SK-N-MC (cell line): ENCODE measurements at places on chromosomes 11 and 22.

GRCh38 chr22:26170795-26171580 lies 1.7 kb downstream of the SEZ6L start:
- DNase-seq, result no peak

DNA sequence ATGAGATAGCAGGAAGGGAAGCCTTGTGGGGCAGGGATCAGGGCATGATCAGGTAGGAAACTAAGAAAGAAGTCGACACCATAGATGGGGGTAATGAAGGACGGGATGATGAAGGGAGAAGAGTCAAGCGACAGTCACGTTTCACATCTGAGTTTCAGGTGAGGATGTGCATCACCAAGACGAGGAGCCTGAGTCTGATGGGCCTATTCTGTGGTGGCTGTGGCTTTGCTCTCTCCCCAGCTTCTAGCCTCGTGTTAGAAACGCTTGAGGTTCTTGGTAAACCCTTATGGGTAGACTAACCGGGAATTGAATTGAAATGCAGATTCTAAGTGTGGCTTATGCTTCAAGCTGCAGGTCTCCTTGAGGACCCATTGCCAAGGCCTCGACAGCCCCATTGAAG lies 45.6 kb upstream of the LMO1 start:
- no peak for DNase-seq

DNA sequence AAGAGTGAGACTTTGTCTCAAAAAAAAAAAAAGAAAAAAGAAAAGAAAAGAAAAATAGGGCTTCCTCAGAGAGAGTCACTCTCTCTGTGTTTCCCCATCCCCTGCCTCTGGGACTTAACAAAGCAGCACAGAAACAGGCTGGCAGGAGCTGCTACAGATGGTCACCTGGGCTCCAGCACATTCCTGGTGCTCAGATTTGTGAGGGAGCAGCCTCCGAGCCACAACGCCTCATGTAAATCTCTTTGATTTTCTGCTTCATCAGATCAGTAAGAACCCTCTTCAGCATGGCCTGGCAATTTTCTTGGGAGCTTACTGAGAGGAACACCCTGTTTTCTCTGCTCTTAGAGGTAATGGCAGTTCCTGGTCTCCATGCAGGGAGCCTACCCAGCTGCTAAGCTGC lies 15.2 kb upstream of the LDHA start:
- DNase-seq, result no peak

DNA sequence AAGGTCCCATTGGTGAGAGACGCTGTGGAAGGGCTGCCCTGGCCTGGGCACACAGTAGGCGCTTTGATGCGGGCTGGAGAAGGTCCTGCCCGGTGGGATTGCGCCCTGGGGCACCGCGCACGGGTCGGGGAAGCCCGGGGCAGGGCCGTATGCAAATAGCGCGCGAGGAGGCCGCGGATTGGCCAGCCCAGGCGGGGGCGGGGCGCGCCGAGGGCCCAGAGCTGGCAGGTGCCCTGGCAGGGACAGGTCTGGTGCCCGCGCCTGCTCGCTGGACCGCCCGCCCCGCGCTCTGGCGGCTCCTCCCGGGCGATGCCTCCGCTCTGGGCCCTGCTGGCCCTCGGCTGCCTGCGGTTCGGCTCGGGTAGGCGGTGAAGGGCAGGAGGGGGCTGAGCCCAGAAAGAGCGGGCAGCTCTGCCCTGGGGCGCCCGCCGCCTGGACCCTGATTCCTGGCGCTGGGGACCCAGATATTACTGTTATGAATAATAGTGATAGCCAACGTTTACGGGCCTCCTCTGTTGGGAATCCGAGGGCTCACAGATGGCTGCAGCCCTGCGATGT lies at the start of gene UPK3A:
UPK3A (plus strand) TSS at position 245 of the 558 bp plus-strand sequence; CDS start at position 310, 65 bp downstream.
- DNase-seq, result no peak

- DNase-seq, result no peak
Measured at GRCh38 chr11:100929377-100929776, 200.2 kb downstream of the PGR start.

- DNase-seq, result no peak
Measured at GRCh38 chr11:88579466-88579865, 241.9 kb upstream of the CTSC start.

DNA sequence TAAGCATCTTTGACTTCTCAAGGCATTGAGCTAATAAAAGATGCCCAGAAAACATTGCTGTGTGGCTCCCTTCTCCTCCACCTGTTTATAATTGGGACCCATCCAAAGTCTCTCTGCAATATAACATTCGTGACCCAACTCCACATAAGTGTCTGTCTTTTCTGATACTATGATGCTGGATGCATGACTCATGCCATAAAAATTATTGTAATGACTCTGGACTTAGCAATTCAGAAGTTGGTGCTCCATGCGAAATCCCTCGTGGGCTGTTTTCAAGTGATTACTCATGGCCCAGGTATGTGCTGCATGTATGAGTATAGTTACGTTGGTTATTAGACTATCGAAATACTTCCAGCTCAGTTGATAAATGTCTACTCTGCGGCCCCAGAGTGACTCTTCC lies 11.7 kb downstream of the FJX1 start:
- no peak for DNase-seq

DNA sequence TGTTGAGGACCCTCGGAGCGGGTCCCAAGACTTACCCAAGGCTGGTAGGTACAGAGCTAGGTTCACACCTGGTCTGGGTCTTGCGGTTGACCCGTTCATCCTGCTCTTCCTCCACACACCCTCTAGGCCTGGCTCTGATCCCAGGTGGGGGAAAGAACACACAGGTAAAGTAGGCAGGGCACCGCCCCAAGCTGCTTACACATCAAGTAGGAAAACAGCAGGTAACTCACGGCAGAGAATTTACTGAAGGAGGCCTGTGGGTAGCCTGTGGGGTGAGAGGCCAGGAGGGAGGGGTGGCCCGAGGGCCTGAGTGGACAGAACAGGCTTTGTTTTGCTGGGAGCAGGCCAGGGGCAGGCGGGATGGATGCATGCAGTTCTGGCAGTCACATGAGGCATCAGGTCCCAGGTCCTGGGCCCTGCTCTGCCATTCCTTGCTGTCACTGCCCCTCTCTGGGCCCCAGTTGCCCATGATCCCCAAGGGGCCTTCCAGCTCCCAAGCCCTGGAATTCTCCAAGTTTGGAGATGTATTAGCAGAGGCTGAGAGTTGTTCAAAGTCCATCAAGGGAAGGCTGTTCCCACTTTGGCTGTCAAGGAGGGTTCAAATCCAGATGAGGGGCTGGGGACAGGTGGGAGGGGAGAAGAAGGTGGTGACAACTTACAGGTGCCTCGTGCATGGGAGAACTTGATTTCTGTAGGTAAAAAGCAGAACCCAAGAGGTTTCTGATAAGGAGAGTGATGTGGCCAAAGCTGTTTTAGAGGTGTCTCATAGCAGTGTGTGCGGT lies 5.7 kb downstream of the TSKU start:
- no peak for DNase-seq

DNA sequence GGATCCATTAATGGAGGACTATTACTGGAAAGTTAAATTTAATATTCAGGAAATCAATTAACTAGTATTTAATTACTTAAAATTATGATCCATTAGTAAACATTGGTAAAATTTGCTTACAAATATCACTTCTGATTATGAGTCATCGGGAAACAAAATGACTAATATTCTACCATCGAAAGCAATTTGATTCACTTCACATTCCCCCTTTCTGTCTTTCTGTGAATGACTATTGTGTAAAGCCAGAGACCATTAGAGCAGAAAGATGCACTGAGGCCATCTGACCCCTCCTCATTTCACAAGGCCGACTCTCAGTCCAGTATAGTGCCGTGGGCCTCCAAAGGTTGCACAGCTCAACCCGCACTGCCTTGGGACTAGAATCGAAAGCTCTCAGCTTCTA lies 619.0 kb downstream of the OPCML start:
- no peak for DNase-seq

DNA sequence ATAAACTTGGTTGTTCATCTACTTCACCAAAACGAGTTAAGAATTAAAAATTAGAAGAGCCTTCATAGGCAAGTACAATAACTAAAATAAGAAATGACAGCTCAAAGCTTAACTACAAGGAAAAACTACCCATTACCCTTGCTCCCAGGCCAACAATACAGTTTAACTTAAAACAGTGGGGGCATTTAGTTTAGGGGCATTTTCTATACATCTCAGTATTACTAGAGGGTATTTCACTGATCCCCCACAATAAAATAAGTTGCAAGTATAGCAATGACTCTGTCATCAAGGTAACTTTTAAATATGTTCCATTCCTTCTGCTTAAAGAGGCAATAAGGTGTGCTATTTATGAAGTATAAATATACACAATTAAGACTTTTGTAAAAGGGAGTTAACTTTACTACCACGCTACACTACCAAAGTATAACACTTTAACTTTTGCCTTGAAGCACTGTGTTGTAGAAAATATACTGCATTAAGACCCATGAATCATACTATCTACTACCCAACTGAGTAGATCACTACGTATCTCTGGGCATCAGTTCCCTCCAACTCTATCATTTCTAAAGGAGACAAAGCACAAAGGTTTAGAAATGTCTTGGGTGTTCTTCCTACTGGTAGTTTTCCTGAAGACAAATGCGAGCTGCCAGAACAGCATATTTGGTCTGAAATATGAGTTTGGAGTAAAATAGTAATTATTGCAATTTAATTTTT lies 29.8 kb downstream of the CHORDC1 start:
- no peak for DNase-seq

GRCh38 chr11:109304159-109304558 lies 117.8 kb upstream of the C11orf87 start:
- no peak for DNase-seq

GRCh38 chr22:19669570-19669969 lies 44.7 kb upstream of the SEPTIN5 start:
- DNase-seq, result no peak

GRCh38 chr11:2666828-2667570 lies 32.8 kb downstream of the KCNQ1OT1 start:
- no peak for DNase-seq

GRCh38 chr11:71093783-71094182 lies 158.6 kb downstream of the SHANK2 start:
- no peak for DNase-seq

GRCh38 chr22:24043958-24044357 lies 32.9 kb downstream of the CABIN1 start:
- DNase-seq, result no peak

- DNase-seq, result no peak
Measured at GRCh38 chr11:123409456-123410217, 20.4 kb upstream of the GRAMD1B start.

GRCh38 chr11:93712678-93713077 lies 28.6 kb downstream of the TAF1D start:
- no peak for DNase-seq

DNA sequence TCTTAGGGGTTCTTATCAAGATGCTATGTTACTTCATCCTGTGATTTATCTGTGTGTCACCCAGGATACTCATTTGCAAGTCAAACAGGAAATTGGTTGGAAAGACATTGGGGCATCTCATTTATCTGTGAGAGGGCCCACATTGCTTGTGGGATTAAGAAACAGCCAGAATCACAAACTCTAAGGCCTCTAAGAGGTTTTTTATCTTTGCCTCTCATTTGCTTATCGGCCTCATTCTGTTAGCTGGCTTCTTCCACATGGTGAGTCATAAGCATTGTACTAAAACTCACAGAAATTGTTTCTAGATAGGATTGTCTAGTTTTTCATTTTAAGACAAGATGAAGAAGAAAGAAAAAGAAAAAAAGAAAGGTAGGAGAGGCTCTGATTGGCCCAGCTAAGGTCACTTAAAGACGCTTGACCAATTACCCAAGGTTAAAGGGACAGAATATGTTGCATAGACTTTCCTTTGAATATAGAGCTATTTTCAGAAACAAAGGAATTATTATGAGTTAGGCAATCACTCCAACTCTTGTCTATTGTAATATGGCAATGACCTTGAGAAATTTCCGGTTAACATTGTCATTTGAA lies 121.9 kb downstream of the ARHGAP42 start:
- peak; percentile 78 for DNase-seq

- DNase-seq, result peak; percentile 66
Measured at GRCh38 chr22:26360169-26360885, 68.7 kb upstream of the ASPHD2 start.

DNA sequence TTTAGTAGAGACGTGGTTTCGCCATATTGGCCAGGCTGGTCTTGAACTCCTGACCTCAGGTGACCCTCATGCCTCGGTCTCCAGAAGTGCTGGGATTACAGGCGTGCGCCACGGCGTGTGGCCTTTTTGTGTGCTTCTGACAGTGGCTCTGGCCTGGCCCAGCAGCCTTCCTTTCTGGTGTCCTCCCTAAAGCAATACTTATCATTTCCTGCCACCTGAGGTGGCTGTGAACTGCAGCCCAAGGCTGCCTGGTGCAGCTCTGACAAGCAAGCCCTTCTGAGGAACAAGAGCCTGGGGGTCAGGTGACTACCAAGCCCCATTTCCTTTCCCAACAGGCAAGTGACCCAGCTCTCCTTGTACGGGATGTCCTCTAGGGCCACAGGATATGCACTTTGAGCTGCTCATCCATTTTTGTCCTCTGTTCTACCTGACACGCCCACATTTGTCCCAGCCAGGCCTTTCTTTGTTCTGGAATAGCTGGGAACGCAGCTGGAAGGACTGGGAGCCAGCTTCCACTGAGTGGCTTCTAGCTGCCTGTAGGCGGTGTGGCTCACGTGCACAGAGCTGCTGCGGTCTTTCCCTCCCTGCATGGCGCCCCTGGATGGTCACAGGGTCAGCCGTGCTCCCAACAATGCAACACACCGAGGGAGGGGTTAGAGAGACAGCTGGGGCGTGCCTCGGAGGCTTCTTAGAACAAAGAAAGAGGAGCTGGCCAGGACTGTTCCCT lies 12.3 kb upstream of the BID start:
- DNase-seq, result no peak

GRCh38 chr11:32149748-32150147 lies 58.9 kb downstream of the RCN1 start:
- no peak for DNase-seq

GRCh38 chr11:59221441-59221840 lies 8.7 kb upstream of the MPEG1 start:
- no peak for DNase-seq

DNA sequence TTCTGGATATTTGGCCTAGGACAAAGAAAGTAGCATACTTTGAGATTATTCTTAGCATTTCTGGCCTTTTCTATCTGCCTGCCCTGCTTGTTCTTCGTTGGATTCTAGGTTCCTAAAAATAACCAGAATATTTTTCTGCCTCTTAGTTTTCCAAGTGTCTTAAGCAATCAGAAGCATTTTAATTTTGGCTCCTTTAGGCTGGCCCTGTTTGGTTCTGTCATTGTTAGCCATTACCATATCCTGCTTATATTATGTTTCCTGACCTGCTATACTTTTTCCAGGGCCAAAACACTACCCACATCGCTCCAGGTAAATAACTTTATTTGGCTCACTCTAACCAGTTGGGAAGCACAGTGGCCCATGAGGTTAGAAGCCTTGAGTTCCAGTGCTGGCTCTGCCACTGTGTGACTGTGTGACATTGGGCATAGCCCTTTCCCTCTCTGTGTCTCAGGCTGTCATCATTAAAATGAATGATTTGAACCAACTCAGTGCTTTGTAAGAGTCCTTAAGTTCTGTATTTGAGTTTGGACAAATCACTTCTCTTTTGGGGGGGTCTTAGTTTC lies 91.1 kb downstream of the STIM1 start:
- no peak for DNase-seq
